Activated CD4-positive, alpha-beta T cell treated with anti-CD3 and anti-CD28 coated beads, Interleukin-2, amount 50 U/mL, for 48 hours (primary cell): ENCODE measurements at places on chromosomes 1 and 21.
A peak's percentile ranks its signal among the peaks of the same experiment; 100 is the strongest.

DNA sequence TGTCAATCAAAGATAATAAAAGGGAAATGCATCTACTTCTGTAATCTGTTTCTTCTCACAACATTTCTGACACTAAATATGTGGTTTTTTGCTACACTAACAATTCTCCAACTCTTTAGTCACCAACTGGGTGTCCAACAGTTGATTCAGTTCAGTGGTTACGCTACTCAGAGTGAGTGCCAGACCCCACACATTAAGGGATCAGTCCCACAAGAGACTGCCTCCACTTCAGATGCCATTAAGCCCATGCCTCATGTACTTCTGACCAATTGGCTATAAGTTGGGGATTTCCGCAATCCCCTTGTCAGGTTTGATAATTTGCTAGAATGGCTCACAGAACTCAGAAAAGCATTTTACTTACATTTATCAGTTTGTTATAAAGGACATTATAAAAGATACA lies 28.4 kb downstream of the RNF2 start:
- no peak for DNase-seq

DNA sequence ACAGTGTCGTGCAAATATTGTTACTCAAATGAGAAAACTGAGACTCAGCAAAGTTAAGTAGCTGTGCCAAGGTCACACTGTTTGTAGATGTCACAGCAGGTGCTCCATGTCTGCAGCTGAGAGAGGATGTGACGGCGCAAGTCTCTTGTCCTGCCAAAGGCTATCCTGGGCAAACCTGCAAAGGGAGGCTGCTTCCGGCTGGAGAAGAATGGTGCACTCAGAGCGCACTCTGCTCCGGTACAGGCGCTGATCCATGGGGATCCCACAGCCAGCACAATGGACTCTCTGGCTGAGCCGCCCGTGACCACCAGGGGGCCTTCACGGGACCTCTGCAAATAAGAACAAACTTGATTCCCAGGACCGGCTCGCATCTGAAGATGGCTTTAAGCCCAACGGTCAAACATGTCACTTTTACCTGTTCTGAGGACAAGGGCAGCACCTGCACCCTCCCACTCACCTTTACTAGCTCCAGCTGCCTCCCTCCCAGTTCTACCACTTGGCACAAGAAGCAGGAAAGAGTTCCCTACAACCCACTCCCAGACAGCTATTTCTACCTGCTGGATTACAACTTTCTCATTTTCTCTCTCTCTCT lies 21.9 kb downstream of the RD3 start:
- peak; percentile 62 for DNase-seq

GRCh38 chr1:112618114-112618720 lies 724 bp downstream of the ST7L start:
- DNase-seq: no peak

- no peak for DNase-seq
These were observed 94.4 kb downstream of the RAVER2 start for GRCh38 chr1:64839261-64839660.

GRCh38 chr1:203464743-203465142 lies 10.9 kb upstream of the PRELP start:
- DNase-seq: no peak

DNA sequence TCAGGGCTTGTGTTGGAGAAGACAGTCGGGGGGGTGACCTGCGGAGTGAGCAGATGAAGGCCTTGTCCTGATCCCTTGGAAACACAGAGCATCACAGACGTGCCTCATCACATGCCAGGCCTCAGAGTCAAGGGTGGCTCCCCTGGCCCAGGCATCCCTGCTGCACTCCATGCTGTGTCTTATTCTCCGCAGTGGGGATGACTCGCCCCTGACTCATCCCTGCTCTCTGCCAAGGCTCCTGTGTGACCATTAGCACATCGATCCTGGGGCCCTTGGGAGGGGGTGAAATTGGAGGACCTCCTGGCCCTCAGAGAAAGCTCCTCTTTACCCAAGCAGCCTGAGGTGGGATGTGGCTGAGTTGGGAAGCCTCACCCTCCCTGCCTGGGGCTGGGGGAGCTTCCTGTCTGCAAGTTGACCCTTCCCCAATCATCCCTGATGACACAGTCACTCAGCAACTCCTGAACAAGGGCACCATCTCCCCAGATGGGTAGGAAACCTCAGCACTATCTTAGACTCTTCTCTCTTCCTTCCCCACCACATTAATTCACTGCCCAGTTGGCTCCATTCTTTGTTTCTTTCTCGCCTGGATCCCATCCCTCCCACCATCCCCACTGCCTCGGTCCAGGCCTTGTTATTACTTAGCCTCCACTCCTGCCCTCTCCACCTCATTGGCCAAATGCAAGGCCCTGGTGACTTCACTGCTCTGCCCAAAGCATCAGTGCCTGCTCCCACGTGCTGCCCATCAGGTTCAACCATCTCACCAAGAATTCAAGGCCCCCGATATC lies 74.6 kb downstream of the CAMK2N1 start:
- peak; percentile 38 for DNase-seq

DNA sequence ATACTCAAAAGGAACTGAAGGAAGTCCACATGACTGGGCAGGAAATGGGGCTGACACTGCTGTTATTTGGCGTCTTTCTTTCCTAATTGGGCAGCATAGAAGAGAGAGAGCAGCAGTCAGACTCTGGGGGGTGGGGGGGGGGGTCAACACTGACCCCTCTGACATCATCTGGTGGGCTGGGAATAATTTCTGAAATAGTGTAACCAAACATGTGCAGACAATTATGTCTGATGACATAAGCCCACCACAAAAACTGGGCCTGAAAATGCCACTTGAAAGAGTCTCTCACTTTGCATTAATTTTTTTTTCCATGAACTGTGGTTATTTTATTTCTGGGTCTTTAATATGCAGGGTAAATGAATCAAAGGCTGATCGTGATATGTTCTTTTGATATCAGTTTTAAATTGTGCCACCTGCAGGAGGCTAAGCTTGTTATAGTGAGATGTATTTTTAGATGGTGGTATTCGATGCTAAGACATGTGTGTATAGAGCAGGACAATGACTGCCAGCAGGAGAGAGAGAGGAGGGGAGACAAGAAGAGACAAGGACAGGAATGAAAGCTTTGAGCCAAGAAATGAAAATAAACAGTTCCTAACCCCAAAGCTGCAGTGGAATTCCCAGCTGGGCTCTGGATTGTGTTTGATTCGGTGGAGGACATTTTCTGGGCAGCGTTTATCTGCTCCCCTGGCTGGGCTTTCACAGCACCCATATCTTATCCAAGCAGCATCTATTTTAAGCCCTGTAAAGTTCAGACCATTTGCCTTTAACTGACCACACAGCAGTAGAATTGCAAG lies 264.7 kb downstream of the PBX1 start:
- DNase-seq: no peak

DNA sequence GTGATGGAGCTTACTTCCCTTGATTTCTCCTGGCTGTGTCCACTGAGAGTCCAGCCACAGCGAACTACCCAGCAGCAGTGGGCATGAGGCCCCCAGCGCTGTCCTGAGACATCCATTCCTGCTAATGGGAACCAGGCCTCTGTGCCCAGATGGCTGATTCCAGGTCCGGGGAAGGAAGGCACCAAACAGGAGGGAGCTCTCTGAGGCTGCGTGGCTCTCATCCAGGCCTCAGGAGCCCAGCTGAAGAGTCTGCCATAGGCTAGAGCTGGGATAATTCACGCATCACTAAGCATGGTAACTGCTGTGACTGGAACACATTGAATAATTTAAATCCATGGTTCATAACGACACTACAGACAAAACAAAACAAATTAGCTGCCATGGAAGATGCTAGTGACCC lies 24.7 kb upstream of the LRRC47 start:
- no peak for DNase-seq

- DNase-seq: no peak
These were observed 80.8 kb upstream of the HNRNPU start for GRCh38 chr1:244945109-244945671.

DNA sequence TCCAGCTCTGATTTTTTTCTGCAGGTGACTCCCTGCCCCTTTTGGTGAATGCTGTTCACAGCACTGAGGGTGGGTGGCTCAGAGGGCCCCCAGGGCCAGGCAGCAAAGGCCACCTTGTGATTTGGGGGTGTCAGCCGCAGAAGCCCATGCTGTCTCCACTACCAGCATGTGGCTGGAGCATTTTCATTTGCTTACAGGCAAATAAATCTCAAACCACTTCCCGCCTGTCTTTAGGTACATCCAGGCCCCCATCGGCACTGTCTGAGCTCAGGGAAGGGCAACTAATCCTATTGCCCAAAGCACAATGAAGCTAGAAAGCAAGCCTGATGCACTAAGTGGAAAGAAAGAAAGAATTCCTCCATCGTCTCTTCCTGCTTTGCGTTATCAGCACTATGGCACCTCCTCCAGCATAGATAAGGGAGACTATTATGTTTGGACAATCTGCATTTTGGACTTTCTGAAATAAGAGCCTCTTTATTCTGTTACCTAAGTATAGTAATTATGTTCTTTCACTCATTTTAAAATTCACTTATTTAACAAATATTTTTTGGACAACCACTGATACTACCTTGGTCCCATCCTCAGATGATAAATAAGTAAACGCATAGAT lies 100.5 kb upstream of the TLR5 start:
- no peak for DNase-seq
